ENCODE measurements at places on chromosomes 2 and 18.

DNA sequence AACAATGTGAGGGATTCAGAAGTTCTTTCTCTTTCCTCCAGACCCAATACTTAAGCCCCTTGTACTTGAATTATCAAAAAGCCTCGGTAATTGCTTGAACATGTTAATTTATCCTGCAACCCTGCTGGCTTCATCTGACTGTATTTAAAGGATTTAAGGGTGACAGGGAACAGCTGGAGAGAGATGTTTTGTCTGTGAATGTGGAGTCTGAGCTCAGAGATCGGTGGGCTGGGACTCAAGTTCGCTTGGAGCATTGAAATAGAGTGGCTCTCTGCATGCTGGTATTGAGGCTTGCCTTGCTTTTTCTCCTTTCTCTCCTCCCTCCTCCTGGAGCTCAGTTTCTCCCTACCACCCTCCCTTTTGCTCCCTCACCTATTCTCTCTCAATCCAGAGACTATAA lies 73.6 kb downstream of the BOD1L2 start:
- H3K4me1 ChIP-seq, result no peaks in the 10 kb centered on the region
- H3K36me3 ChIP-seq, result no peaks in the 10 kb centered on the region
- no peak for DNase-seq
- H3K27me3 ChIP-seq, result no peaks in the 10 kb centered on the region
- no peak overlapping the region for H3K27ac ChIP-seq

DNA sequence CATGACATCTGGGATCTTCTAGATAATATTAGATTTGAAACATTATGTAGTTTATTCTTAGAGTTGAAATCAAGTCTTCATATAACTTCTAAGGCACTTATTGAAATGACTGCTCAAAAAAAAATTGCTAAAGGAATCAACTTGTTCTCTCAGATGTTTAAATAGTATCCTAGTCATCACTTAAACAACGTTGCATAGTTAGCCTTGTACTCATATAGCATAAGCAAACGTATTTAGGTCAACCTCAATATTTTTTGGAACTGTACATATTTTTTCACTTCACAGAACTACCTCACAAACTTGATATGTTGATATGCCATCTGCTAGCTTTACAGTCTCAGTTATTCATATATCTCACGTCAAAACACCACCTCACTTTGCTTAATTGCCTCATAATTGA lies 47.1 kb upstream of the CREB1 start:
- no peaks in the 10 kb centered on the region for H3K4me1 ChIP-seq
- H3K27me3 ChIP-seq, result no peaks in the 10 kb centered on the region
- no peak overlapping the region for H3K27ac ChIP-seq
- DNase-seq, result no peak
- H3K4me3 ChIP-seq, result no peak overlapping the region
- no peaks in the 10 kb centered on the region for H3K36me3 ChIP-seq

DNA sequence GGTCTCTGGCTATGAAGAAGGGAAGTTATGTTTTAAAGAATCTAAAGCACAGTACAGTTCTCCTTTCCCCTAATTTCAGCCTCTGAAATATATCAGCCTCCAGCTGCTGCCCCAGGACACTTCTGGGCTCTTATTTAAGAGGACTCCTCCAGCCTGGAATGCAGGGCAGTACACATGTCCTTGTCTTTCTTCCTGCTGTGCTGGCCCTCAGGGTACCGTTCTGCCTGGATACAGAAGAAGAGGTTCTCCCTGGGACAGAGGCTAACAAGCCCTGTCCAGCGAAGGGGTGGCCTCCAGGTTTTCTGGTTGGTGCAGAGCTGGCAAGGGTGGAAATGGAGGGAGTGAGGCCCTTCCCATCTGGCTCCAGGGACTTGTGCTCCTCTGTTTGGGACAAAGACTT lies 22.1 kb downstream of the MLPH start:
- H3K36me3 ChIP-seq, result no peaks in the 10 kb centered on the region
- H3K27me3 ChIP-seq, result no peaks in the 10 kb centered on the region
- H3K4me1 ChIP-seq, result peaks cover 3% of the 10 kb centered on the region
- H3K27ac ChIP-seq, result no peak overlapping the region

DNA sequence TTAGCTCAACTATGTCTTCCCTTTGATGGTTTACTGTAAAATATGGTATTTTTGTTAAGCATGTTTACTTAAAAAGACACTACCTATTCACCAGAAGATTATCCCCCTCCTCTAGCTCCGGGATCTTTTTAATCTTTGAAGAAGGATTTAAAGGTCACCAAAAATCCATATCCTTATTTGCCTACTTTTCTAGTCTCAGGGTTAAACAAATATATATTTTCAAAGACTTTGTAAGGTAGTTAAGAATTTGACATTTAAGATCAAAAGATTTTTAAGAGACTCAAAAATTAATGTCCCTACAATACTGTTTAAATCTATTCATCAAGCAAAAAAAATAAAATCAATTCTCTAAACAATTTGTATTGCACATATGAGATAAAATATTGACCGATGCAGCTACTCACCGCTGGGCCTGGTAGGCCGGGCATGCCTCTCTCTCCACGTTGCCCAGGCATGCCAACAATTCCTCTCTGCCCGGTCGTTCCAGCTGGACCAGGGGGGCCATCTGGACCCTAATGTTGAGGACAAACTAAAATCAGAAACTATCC lies 76.1 kb downstream of the COL3A1 start:
- H3K27ac ChIP-seq, result no peak overlapping the region
- H3K36me3 ChIP-seq, result no peaks in the 10 kb centered on the region
- H3K4me3 ChIP-seq, result no peak overlapping the region

DNA sequence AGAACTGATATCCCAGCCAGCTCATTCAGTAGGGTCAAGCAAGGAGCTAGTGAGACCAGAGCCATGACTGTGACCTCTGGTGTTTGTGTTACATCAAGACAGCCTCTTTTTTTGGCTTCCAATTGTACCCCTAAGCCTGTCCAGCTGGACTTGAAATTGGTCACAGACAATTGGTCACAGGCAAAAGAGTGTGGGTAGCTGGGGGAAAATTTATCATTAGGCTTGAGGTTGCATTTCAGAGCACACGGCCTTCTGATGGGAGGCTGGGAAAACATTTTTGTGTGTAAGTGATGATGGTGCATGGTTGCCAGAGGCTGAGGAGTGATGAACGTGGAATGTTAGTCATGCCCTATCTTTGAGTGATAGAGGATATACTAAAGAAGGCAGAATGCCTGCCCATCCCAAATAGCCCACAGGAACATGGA lies 285.1 kb upstream of the SLC14A2 start:
- DNase-seq, result no peak
- no peak overlapping the region for H3K4me3 ChIP-seq
- no peak overlapping the region for H3K27ac ChIP-seq
- no peaks in the 10 kb centered on the region for H3K36me3 ChIP-seq
- H3K27me3 ChIP-seq, result no peaks in the 10 kb centered on the region
- no peaks in the 10 kb centered on the region for H3K4me1 ChIP-seq

DNA sequence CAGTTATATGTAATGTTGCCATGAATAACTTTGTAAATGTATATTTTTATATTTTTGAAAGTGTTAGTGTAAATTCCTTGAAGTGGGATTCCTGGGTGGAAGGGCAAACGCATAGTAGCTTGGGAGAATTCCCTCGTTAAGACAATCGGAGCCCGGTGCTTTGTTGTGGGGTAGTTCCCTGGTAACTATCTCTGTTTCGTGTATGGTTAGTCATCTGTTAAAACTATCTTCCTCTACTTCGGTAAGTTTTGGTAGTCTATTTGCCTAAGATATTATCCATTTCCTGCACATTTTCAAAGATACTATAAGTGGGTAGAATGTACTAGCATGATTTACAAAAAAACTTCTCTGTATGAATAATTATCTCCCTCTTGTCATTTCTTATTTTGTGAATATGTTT lies 113.8 kb upstream of the NRXN1 start:
- no peaks in the 10 kb centered on the region for H3K4me1 ChIP-seq
- no peak overlapping the region for H3K4me3 ChIP-seq
- H3K36me3 ChIP-seq, result no peaks in the 10 kb centered on the region
- DNase-seq, result peak; percentile 59
- H3K27me3 ChIP-seq, result no peaks in the 10 kb centered on the region

DNA sequence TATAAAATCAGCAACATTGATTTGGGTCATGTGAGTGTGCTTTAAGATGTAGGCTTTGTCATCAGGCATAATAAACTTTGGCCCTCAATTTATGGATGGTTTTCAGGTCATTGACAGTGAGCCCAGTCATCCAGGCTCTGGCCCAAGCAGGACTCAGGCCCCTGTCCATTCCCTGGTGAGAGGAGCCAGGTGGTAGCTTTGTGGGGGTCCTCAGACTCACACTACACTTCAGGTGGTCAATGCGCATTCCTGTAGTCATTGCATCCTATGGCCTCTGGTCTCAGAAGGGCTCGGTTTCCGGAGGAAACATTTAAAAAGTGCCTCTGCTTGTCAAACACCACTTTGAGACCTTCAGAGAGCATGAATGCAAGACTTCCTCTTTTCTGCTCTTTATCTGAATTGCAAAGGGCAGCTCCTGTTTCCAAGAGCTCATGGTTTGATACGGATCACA lies 20.2 kb downstream of the LGALSL start:
- H3K27me3 ChIP-seq, result no peaks in the 10 kb centered on the region
- no peaks in the 10 kb centered on the region for H3K36me3 ChIP-seq
- no peak overlapping the region for H3K4me3 ChIP-seq
- no peak overlapping the region for H3K27ac ChIP-seq
- peaks cover 2% of the 10 kb centered on the region for H3K4me1 ChIP-seq

DNA sequence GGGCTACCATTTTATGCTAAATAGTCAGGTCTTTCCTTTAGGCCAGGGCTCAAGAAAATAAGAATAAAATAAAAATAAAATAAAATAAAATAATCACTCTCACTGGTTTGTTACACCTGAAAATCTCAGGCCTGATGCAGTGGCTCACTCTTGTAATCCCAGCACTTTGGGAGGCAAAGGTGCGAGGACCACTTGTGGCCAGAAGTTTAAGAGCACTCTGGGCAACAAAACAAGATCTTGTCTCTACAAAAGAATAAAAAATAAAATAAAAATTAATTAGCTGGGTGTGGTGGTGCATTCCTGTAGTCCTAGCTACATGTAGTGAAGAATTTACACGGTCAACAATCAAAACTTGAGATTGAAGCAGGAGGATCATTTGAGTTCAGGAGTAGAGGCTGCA lies 159.4 kb downstream of the NRXN1 start:
- no peak for DNase-seq
- H3K27ac ChIP-seq, result no peak overlapping the region
- H3K27me3 ChIP-seq, result no peaks in the 10 kb centered on the region
- no peak overlapping the region for H3K4me3 ChIP-seq
- no peaks in the 10 kb centered on the region for H3K36me3 ChIP-seq

DNA sequence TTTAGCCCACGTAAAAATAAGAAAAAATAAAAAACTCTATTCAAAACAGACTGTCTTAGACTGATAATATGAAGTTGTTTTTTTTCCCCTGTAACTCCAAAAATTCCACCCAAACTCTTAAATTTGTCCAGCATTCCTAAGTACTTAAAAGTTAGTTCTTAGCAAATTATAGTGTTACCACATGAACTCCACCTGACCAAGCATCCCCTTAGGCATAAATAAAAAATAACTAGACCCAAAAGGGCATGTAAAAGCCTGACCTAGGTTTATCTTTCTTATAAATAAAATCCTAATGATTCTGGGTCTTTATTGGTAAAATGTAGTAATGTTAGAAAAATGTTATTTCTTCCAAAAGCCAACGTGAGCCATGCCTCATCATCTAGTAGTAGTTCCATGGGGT lies 54.3 kb downstream of the TTC21B start:
- H3K27ac ChIP-seq, result no peak overlapping the region
- H3K36me3 ChIP-seq, result peaks cover 55% of the 10 kb centered on the region
- peaks cover 4% of the 10 kb centered on the region for H3K4me1 ChIP-seq

DNA sequence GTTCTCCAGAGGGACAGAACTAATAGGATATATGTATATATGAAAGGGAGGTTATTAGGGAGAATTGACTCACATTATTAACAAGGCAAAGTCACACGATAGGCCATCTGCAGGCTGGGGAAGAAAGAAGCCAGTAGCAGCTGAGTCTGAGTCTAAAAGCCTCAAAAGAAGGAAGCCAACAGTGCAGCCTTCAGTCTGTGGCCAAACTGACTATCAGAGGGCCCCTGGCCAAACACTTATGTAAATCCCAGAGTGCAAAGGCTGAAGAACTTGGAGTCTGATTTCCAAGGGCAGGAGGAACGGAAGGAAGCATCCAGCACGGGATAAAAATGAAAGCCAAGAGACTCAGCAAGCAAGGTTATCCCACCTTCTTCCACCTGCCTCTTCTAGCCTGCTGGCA lies 108.0 kb upstream of the LDLRAD4 start:
- DNase-seq, result no peak
- peaks cover 59% of the 10 kb centered on the region for H3K36me3 ChIP-seq
- no peak overlapping the region for H3K4me3 ChIP-seq
- H3K27ac ChIP-seq, result no peak overlapping the region
- no peaks in the 10 kb centered on the region for H3K4me1 ChIP-seq

DNA sequence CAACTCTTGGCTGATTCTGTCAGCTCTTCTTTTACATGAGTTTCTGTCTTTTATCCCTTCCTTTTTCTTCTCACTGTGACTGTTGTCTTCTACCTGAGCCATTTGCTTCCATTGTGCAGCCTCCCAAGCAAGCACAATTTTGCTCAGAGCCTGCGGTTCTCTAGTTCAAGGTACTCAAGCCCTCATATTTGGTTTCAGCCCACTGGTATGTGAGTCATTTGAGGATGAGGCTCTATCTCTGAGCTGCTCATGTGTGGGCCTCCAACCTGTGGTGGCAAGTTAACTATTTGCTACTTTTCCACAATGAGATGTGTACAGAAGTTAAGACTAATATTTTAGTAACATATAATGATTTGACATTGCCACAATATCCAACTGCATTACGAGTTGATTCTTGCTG lies 183.0 kb downstream of the PHLPP1 start:
- no peaks in the 10 kb centered on the region for H3K4me1 ChIP-seq
- no peaks in the 10 kb centered on the region for H3K27me3 ChIP-seq

DNA sequence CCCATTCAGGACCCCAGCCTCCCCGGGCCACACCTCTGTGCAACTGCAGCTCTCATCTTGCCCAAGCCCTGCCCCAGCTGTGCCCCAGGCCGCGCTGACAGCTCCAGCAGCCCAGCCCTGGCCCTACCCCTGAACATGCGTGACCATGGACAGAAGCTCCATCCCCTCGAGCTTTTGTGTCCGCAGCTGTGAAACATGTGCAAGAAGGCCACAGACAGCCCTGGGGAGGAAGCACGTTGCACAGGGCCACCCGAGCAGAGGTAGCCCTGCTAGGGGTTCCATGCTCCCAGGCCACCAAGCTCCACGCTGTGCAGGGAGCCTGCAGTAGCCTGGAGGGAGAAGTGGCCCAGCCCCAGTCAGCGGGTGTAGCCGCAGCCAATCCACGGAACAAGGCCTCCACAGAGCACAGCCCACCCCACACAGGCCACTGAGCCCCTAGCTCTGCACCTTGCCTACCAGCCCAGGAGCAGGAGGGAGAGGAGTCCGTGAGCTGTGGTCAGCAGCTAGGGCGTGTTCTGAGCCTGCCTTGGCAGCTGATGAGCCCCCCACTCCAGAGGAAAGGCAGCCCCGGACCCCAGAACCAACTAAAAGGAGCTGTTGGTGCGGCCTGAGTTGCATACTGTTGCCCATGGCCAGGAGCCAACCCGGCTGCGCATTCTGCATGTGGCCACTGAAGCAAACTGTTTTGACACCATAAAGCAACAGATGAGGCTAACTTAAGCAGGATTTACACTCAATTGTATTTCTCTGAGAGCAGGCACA lies 184.0 kb downstream of the SEPTIN10 start:
- no peak overlapping the region for H3K27ac ChIP-seq
- DNase-seq, result no peak
- H3K27me3 ChIP-seq, result no peaks in the 10 kb centered on the region
- no peaks in the 10 kb centered on the region for H3K4me1 ChIP-seq
